NCI-H748 treated with DMSO at 0.1 percent for 48 hours (cell line): ENCODE measurements at places on chromosomes 7 and 10.

DNA sequence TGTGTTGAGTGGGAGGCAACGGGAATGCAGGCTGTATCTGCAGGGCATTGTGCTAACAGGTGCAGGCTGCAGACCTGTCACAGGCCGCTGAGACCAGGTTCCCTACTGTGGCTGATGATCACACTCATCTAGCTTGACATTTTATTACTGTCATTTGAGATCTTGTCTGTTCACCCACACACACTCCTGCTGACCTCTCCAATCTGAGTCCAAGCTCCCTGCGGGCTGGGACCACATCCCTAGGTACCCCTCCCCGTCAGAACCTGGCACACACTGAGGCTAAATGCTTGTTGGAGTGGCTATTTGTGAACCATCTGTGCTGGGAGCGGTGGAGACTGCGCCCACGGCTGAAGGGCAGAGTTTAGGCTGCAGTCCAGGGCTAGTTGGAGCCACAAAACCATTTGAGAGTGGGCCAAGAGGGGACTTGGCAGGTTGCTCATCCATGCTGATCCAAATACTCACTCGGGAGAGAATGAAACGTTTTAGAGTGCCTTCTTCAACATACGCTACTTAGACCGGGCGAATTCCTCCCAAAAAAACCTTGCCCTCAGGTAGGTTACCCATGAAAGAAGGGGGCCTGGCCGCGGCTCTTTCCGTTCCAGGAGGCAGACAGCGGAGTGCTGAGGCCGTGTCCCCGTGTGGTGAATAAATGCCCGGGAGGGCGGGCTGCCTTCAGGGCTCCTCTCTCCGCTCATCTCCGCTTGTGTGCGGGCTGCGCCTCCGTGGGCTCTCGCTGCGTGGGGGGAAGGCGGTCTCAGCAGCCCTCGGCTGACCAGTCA is 164.4 kb downstream of the RGS10 start:
- no peak for DNase-seq

GRCh38 chr7:727806-728460 is 852 bp upstream of the PRKAR1B start:
- DNase-seq, result no peak

GRCh38 chr10:132242103-132242840 is 55.5 kb downstream of the DPYSL4 start:
- DNase-seq, result no peak

- no peak for DNase-seq
Measured at GRCh38 chr10:11533328-11533781, 78.1 kb downstream of the USP6NL start.

GRCh38 chr7:883055-884021 is 7.0 kb downstream of the GET4 start:
- DNase-seq, result no peak

DNA sequence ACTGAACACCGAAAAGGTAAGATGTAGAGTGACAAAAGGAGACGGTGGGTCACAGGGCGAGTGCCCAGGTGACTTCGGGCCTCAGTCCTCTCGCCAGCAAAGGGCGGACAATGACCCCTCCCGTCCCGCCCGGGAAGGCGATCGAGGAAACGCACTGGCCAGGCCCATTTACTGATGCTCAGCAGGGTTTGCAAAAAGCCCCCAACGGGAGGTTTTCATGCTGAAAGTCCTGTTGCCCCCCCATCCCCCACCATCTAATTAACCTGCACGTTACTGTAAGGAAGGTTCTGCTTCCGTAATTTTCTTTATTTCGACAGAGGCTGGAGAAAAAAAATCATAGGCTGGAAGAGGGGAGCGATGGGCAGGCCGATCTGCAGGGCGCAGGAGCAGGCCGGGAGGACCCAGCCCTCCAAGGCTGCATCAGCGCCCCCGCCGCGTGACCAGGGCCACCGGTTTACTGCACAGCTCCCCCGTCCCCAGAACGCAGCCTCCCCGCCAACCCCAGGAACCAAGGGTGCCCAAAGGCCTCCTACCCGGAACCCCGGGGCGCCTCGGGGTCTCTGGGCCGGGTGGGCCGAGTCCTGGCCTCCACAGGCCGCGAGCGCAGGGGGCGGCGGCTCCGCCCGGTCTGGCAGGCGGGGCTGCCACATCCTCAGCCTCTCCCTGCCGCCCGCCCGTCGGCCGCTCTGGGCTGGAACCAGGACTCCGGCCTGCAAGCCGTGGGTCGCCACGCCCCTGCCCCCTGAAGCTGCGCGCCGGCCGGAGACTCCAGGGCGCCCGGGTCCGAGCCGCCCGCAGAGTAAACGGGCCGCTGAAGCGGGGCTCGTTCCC is 613 bp downstream of the OAT start:
- DNase-seq, result no peak

- DNase-seq, result no peak
Measured at GRCh38 chr10:71998840-71999194, 34.6 kb downstream of the CHST3 start.

DNA sequence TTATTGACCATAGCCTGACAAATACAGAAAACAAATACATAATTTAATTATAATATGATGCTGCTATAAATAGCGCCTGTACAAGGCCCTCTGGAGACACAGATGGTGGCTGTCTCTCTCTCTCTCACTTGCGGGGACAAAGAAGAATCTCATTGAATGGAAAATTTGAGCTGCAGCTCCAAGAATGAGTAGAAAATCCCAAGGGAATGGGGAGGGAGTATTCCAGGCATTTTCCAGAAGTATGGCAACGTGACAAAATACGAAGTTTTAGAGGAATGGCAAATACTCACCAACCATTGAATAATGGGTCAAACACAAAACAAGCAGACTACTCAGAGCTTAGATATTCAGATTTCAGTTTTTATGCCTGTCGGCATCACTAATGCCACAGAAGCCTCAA is 179.9 kb downstream of the NRP1 start:
- no peak for DNase-seq

- DNase-seq, result no peak
Measured at GRCh38 chr10:75655791-75656451, 224.5 kb downstream of the LRMDA start.

- no peak for DNase-seq
Measured at GRCh38 chr7:128202287-128202957, 38.7 kb upstream of the LEP start.

GRCh38 chr10:101066146-101066895 is 4.5 kb downstream of the KAZALD1 start:
- no peak for DNase-seq

DNA sequence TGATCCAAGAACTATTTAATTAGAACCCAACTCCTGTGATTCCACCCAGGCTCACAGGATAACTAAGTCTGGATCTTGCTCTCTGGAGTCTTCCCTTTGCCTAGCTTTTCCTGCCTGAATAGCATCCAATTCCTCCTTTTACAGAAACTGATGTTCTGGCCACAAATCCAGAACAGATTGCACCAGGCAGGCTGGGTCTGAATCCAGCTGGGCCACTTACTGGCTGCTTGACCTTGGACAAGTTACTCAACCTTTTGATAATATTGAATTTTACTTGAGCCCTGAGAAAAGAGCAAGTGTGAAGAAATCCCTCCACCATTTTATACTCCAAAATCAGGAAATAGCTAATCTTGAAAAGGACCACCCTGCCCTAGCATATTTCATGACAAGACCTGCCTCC is 55.5 kb upstream of the SLC35G1 start:
- no peak for DNase-seq

GRCh38 chr10:14658331-14659127 is 116.2 kb downstream of the FAM107B start:
- DNase-seq, result no peak

- no peak for DNase-seq
Measured at GRCh38 chr10:4067531-4067930, 282.5 kb upstream of the KLF6 start.

- DNase-seq, result no peak
Measured at GRCh38 chr10:18142151-18142550, 1.9 kb downstream of the CACNB2 start.

GRCh38 chr7:143250822-143251221 is 12.4 kb upstream of the GSTK1 start:
- no peak for DNase-seq

DNA sequence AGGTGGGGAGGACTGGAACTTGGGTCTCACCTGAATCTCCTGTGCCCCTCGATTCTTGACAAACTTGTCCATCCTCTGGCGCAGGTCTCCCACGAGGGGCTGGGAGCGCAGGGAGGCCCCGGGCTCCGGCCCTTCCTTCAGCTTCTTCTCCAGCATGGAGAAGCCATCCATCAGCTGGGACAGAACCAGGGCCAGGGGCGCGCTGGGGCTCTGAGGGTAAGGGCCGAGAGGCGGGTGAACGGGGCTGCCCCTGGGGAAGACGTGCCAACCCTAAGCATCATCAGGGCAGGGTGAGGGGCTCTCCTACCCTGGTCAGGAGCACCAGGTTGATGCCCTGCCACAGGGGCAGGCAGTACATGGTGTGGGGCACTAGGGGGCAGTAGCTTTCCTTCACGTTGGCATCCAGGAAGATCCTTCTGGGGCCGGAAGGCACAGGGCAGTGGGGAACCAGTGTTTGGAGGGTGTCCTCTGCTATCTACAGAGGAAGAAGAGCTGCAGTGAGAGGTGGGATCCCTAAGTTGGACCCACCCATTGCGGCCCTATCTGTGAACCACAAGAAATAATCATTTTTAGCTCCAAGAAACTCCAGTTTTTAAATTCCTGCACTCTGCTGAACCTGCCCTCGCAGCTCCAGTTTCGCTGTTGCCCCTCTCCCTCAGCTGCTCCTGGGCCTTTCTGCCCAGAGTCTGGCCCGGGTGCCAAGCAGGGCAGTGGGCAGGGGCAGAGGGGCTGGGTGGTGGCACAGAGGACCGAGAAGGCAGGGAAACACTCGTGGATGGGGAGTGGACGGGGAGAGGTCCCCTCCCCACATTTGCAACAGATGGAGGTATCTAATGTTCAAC is 10.8 kb upstream of the PYROXD2 start:
- DNase-seq, result no peak

DNA sequence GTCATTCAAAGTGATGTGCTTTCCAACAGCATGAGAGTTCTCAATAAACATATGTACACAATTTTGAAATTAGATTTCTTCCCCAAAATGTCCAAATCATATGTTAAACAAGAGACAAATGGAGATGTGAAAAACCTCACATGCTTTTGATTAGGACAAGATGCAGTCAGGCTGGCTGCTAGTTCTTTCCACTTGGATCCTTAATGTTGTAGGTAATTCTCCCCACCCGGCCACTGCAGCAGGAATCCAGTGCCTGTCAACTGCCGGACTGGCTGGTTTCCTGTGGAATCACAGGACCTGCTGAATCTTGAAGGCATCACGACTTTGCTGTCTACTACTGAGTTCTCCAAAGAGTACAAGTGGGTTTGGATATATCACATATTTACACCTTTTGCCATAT is 138.6 kb upstream of the AKR1E2 start:
- no peak for DNase-seq

DNA sequence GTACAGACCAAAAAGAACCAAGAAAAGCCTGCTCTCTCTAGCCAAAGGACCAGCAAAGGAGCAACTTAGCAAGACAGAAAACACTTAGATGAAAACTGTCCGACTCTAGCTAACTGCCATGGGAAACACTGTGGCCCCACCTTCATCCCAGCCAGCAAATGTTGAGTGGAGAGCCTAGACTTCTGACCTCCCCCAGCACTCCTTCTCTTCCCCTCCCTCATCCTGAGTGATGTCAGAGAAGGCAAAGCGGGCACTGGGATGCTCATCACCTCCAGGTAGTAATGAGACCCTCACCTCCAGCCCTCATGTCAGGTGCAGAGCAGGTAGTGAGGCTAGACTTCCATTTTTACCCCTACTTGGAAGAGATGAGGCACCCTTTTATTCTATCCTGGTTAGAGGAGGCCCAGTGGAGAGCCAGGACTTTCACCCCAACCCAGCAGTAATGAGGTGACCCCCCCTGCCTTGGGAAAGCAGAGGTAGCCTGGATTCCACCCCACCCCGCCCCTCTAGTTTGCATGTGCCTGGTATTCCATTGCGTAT is 16.9 kb downstream of the CUZD1 start:
- DNase-seq, result no peak

- DNase-seq, result no peak
Measured at GRCh38 chr7:101875283-101875846, 57.9 kb downstream of the CUX1 start.
